NCI-H1105 (cell line): ENCODE measurements at places on chromosomes 16 and 17.

GRCh38 chr16:66923247-66923731, 2.0 kb downstream of the RRAD start:
- no peak for DNase-seq

DNA sequence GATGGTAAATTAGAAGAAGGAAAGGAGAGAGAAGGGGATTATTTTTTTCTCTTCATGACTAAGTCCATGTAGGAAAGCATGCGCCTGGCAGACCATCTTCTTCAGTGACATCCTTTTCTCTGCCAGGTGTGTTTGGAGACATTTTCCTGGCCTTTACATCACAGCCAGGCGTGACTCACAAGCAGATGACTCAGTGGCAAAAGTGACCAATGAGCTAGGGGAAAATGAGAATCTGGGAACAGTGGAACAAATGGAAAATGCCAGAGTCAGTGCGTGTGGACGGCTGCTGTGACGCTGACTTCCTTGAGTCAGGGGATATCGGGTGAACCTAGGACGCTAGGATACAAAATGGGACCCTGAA, 9.4 kb downstream of the KIAA0513 start:
- DNase-seq = no peak

GRCh38 chr17:6711081-6711674, 2.0 kb downstream of the SLC13A5 start:
- no peak for DNase-seq

GRCh38 chr17:42111265-42111636, 1.3 kb downstream of the DHX58 start:
- no peak for DNase-seq

DNA sequence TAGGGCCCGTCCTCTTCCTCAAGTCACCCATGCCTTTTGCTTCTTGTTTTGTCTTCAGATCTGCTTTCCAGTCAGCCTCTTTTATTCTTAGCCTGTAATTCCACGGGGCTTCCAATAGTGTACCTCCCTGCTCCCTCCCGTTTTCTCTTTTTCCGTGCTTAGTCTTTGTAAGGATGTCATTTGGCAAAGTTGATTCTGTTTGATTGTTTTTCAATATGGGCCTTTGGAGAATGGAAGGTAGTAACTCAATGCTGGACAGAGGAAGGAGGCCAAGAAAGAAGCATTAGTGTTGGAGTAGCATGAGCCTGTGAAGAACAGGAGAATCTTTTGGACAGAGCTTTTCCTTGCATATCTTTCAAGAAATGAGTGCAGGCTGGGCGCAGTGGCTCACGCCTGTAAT, 6.5 kb downstream of the WWP2 start:
- DNase-seq = no peak

DNA sequence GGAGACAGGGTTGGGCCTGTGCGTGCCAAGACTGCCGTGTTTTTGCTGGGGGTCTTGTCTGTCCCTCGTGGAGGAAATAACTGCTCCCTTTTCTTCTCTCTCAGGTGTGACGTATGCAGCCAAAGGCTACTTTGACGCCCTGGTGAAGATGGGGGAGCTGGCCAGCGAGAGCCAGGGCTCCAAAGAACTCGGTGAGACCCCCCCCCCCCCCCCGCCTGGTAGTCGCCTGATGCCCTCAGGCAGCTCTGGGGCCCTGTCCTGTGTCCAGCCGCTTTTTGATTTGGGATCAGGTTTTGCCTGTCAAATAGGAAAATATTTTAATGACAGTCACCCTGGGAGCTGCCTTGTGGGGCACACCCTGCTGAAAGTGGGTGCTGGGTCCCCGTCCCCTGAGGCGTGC, 22.8 kb downstream of the BAIAP2 start:
- DNase-seq = no peak

- no peak for DNase-seq
Measured at GRCh38 chr17:62566996-62567578, 60.4 kb upstream of the MRC2 start.

- DNase-seq = no peak
Measured at GRCh38 chr16:3431779-3432219, 11.5 kb downstream of the ZNF597 start.

DNA sequence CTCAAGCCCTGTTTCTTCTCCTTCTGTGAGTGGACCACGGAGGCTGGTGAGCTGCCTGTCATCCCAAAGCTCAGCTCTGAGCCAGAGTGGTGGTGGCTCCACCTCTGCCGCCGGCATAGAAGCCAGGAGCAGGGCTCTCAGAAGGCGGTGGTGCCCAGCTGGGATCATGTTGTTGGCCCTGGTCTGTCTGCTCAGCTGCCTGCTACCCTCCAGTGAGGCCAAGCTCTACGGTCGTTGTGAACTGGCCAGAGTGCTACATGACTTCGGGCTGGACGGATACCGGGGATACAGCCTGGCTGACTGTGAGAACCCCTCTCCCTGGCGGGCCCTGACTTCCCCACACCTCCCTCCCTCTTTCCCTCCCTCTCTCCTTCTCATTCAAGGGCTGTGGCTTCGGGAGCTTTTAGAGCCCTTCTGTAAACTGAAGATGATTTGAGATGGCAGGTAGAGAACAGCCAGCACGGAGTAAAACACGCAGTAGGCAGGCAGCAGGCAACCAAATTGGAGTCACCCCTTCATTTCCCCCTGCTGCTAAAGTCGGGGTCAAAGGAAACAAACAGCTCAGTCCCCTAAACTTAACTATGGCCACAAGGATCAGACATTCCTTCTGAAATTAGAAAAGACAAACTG, 3.9 kb downstream of the SPACA3 start:
- DNase-seq = no peak

DNA sequence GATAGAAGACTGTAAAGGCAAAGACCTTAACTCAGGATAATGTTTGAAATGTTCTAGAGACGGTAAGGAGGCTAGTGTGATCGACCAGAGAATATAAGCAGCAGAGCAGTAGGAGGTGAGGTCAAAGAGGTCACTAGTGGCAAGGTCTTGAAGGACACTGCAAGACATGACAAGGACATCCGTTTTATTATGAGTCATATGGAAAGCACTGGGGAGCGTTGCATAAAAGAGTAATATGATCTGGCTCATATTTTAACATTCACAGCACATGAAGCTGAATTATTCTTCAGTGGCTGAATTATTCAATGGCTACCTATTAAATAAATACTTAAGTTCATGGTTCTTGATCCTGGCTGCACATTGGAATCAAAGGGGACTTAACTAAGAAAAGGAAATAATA, 123.7 kb downstream of the SOX9 start:
- DNase-seq = no peak

DNA sequence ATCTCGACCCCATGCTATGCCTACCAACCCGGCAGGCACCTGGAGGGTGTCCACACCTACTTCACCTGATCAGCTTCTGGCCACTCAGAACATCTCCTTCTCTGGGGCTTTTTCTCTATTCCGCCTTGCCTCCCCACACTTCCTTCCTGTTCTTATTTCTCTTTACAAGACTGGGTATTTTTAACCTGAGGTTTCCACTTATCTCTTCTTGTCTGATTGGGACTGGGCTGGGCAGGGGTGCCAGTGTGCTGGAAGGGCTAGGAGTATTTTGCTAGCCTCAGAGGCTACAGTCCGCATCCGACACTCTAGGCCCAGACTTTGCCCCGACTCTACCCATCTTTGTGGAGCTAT, 26.2 kb upstream of the ZNF652 start:
- no peak for DNase-seq

GRCh38 chr16:72847187-72848027, 200.5 kb downstream of the ZFHX3 start:
- DNase-seq = no peak

DNA sequence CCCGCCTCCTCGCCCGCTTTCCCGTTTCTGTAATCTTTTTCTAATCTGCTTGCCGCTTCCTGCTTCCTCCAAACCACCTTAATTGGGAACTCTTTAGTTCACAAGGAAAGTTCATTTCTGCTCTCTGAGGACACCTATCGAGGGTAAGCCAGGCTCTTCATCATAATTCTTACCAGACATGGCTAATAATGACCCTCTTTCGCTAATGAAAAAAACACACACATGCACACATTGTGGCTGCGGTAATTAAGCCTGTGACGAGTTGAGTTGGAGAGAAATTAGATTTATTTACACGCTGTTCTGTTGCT, 100.6 kb downstream of the ZNF423 start:
- no peak for DNase-seq

DNA sequence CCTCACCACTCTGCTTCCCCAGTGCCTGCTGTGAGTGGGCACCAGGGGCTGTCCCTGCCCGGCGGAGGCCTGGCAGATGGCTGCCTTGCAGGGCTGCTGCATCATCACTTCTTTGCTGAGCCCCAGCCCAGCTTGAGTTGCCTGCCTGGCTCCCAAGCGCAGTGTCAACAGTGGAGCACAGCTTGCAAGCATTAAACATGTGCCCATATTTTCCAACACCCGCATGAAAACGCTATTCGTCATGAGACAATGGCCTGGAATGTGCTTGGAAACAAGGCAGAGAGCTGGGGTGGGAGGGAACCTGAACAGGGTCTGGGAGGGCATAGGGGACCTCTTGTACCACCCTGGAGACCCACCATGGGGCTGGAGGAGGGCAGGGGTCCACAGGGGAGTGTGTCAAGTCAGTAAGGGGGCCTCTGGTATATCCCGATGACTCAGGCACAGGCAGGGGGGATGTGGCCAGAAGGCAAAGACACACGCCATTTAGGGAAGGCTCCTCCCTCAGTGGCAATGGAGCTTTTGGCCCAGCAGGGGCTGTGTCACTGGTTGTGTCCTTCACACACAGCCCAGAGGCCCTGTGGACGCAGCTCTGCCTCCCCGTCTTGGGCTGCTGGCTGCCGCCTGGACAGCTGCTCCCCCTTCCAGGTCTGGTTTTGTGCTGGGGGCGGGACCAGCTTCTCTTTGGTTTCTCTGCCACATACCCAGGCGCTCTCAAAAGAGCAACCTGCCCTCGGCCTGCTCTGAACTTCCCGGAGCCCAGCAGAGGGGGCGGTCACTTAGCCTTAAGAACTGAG, 17.4 kb upstream of the MTSS2 start:
- DNase-seq = no peak

GRCh38 chr16:64088838-64089237, 1033.0 kb downstream of the CDH11 start:
- DNase-seq = no peak

DNA sequence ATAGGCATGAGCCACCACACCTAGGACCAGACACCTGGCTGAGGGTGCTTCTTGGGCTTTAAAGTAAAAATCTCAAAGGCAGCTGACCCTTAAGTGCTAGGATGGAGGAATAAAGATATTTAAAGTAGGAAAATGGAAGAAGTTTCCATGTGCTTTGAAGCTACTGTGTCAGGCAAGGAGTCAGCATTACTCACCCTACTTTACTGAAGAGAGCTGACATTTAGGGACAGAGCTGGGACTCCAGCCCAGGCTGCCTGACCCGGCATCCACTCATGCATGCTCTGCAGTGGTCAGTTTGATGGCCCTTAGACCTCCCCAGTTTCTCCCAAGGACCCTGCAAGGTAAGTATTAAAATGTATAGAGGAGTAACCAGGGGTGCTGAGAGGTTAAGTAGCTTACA, 124.7 kb upstream of the PLCG2 start:
- no peak for DNase-seq

DNA sequence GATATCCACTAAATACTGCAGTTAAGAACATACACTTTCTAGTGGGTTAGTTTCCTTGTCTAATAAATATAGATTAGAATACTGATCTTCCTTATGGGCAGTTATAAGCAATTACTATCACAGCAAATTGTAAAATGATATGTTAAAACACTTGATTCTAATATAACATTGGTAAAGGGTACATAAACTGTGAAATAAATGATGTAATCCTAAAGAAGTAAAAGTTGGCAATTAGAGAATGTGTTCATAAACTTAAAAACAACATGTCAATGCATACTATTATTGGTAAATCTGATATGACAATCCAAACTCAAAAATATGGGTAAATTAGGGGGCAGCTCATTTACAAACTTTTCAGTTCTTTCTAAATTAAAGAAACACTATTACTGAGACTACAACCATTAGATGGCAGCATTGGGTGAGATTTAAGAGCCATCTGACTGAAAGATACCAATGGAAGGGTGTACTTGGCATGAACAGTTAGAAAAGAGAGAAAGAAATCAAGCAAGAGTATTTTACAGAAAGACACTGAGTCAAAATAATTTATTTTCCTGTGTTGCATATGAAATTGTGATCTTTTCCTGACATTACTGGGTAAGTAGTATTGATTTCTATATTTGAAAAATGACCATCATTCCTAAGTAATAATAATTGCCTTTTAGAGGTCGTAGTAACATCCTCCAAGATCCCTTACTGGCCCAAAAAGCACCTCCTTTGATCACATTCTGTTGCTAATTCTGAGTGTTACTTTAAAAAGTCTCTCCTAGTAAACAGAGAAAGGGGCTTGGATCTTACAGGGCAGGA, 119.6 kb downstream of the SPAG9 start:
- peak; percentile 19 for DNase-seq

- DNase-seq = no peak
Measured at GRCh38 chr16:61887903-61888302, 148.3 kb downstream of the CDH8 start.
